ENCODE measurements at places on chromosomes 3 and 15.

- DNase-seq: no peak
Measured at GRCh38 chr3:40054568-40055222, 245.3 kb downstream of the MYRIP start.

DNA sequence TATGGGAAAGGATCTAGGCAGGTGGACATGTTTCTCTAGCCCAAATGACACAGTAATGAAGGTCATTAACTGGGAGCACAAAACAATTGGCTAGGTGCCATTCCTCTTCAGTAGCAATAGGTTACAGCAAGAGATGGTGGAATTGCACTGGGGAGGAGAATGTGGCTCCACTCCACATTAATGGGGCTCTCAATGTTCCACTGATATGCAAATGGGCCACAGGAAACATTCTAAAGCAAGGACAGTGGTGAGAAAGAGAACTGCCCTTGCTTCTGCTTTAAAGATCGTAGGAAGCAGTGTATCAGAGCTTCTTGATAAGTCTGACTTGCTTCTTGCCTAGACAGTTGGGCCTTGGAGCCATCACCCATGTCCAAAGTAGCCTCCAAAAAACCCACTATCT lies 271.4 kb upstream of the PPP2R3A start:
- no peak for DNase-seq

- no peak for DNase-seq
Measured at GRCh38 chr3:82217571-82217970, 456.1 kb upstream of the GBE1 start.

- no peak for DNase-seq
Measured at GRCh38 chr3:43288366-43288765, 2.0 kb downstream of the SNRK start.

DNA sequence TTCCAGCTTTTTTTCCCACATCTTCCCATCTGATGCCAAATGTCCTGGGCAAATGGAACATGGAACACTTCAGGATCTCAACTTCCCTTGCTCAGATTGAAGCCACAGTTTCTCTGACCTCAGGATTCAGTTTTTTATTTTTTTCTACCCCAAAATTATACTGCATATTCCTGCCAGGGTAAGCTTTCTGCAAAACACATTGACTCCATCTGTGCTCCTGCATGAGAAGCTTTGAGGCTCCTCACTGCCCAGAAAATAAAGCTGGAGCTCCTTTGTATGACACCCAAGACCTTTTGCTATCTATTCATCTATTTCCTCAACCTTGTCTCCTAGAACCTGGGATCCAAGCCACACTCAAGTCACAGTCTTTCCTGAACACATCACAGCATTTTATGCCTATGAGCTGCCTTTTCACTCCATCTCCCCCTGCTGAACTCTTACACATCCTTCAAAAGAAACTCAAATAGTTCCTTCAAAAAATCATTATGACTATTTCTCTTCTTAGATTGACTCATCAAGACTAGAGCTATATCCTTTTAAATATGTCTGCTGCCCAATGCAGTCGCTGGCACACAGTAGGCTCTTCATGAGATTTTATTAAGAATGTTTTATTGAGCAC lies 57.4 kb upstream of the PSMD6 start:
- no peak for DNase-seq

DNA sequence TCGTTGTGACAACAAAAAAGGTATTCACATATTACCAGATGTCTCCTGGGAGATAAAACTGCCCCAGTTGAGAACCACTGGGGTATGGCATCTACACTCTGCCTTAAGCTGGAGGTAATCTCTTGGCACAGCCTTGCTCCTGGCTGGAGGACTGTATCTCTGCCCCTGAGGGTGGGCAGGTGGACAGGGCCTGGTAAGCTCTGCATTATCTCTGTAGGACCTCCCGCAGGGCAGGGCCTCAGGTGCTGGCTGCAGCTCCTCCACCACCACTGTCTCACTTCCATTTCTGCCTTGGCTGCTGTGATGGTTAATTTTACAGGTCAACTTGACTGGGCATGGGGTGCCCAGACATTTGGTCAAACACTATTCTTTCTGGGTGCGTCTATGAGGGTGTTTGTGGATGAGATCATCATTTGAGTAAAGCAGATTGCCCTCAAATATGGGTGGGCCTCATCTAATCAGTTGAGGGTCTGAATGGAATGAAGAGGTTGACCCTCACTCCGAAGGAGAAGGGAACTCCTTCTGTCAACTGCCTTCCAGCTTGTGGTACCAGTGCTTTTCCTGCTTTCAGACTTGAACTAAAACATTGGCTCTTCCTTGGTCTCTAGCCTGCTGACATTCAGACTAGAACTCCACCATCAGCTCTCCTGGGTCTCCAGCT lies 9.8 kb upstream of the RHCG start:
- DNase-seq: no peak

GRCh38 chr3:160008961-160009360 lies 20.3 kb downstream of the IL12A start:
- no peak for DNase-seq

DNA sequence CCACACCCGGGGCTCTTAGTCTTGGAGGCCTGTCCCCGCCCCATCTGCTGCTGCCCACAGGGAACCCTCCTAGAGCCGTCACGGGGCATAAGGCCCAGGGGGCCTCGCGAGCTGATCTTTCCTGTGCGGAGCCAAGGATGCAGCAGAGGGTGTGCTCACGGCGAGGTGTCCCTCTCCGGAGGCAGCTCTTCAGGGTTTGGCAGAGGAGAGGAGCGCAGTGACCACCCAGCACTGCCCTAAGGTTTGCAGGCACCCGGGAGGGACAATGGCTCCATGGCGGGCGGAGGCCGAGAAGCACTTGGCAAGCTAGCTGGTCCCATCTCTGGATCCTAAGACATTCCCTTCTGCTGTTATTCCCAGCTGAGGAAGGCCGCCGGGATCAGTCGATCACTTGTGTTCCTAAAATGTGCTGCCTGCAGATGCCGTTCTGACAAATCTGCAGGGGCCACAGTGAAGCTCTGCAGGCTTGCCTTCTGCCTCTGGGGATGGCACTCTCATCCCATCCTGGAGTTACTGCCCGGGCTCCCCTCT lies 47.4 kb upstream of the PCSK6 start:
- DNase-seq: no peak
